Cardiac muscle cell (in vitro differentiated cells and primary cell): ENCODE measurements at places on chromosomes 5 and 9. TPM values are rescaled to one million over a fixed set of nuclear protein-coding genes. Genes with fewer than 3 reads are reported as not detected.

Gene CA9
- 2.4 and 3.1 TPM in 2 replicates for total RNA-seq

DNA sequence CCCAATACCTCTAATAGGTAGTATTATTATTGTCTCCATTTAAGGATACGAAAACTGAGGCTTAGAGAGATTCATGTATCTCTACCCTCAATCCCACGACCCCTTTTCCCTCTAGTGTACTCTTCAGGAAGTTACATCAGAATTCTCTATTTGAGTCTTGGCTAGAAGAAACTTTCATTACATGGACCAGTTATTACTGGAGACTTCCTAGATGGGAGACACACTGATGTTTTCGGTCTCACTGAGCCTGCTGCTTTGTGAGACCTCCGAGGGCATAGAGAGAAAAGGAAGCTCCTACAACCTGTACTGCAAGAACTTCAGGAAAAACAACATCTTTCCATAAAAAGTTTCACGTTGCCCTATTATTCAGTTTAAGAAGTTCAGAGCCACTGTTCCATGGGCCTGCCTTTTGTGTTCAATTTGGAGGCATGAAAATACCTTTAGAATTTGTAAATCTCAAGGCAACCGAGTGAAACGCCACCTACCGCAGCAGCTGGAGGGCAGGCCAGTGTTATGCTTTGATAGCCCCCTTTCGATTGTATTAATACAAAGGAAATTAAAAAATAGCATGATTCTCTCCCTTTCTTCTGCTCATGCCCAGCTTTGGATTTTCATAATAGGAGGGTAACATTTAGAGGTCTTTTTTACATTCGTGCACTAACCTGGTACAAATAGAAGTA lies 223.3 kb downstream of the EBF1 start:
- no peak for DNase-seq
- H3K27me3 ChIP-seq: no peaks in the 10 kb centered on the region
- H3K4me1 ChIP-seq: peaks cover 10% of the 10 kb centered on the region

- no peak overlapping the region for H3K27ac ChIP-seq
- peaks cover 8% of the 10 kb centered on the region for H3K4me1 ChIP-seq
- no peaks in the 10 kb centered on the region for H3K27me3 ChIP-seq
- no peak overlapping the region for H3K4me3 ChIP-seq
These were observed 32.5 kb downstream of the COL27A1 start for GRCh38 chr9:114187827-114188226.

DNA sequence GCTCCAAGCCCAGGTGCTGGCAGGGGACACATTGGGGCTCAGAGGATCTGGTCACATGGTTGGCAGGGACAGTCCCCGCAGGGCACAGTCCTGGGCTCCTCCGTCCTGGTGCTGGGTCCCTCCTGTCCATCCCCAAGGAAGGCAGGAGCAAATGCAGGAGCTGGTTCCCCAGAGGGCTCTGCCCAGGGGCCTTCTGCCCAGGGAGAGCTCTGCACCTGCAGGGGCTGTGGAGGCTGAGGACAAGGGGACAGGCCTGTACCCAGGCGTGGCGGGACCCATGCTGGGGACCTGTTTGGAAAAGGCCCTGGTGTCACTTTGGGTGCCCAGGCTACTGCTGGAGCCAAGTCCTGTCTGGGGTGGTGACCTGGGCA lies 7.2 kb downstream of the SPATA31E1 start:
- H3K4me3 ChIP-seq: no peak overlapping the region
- no peaks in the 10 kb centered on the region for H3K4me1 ChIP-seq
- no peaks in the 10 kb centered on the region for H3K36me3 ChIP-seq
- DNase-seq: no peak
- no peak overlapping the region for H3K27ac ChIP-seq
- no peaks in the 10 kb centered on the region for H3K27me3 ChIP-seq

- H3K27me3 ChIP-seq: no peaks in the 10 kb centered on the region
- no peak overlapping the region for H3K4me3 ChIP-seq
- DNase-seq: no peak
These were observed 13.1 kb downstream of the COL27A1 start for GRCh38 chr9:114168281-114169028.

DNA sequence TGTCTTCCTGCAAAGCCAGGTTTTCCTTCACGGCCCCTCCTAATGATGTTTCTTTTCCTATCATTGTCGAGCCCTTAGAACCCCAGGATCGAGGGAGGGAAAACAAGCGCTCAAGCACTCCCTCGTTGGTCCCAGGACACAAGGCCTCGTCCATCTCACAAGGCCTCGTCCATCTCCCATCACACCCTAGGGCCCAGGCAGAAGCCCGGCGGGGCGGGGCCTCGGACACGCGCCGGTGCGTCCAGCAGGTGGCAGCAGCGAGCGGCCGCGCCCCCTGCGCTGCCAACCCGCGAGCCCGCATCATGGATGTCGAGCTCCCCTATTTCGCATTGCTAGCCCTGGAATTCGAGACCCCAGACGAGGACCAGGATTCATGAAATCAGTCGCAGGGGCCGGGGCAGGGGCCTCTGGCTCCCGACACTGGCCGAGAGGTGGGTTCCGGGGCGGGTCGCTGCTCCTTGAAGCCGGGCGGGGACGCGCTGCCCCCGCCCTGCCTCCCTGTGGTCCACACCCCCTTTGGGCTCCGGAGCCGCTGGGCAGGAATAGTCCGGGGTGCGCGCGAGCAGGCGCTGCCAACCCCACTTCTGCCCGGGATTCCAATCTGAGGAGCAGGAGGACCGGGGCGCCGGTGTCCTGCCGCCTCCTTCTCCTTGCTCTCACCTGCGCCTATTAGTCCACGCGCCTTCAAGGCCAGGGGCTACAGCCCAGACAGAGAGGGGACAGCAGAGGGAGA lies at the start of gene ABLIM3:
Gene ABLIM3 (plus strand): TSS at position 270 of the 733 bp plus-strand sequence. CDS start 603 bp downstream, outside the sequence.
- peaks cover 26% of the 10 kb centered on the region for H3K27me3 ChIP-seq
- H3K27ac ChIP-seq: no peak within 1 kb of the TSS
- peak; percentile 76 for DNase-seq
- no peaks in the 10 kb centered on the region for H3K4me1 ChIP-seq

DNA sequence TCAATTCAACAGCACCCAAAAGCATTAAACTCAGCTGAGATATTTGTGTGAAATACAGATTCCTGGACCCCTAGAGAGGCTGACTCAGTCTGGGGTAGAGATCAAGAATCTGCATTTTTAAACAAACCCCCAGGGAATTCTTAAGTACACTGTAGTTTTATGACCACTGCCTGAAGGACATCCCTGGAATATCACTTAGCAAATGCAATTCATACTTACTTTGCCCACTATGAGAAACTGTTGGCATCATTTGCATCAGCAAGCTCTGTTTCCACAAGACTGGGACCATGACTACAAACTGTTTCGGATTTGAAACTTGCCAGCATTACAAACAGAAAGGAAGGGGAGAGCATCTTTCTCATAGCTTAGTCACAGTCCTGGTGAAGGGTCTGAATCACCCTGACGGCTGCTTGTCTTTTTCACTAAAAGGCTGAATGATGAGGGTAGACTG lies 63.7 kb downstream of the MLLT3 start:
- no peak overlapping the region for H3K4me3 ChIP-seq
- H3K4me1 ChIP-seq: peaks cover 19% of the 10 kb centered on the region
- no peak for DNase-seq
- no peak overlapping the region for H3K27ac ChIP-seq

- no peaks in the 10 kb centered on the region for H3K36me3 ChIP-seq
- no peak overlapping the region for H3K4me3 ChIP-seq
- H3K27me3 ChIP-seq: no peaks in the 10 kb centered on the region
- H3K4me1 ChIP-seq: no peaks in the 10 kb centered on the region
- H3K27ac ChIP-seq: no peak overlapping the region
- DNase-seq: no peak
These were observed 524.1 kb downstream of the TMEM38B start for GRCh38 chr9:106218427-106218826.

- H3K4me1 ChIP-seq: no peaks in the 10 kb centered on the region
- no peak overlapping the region for H3K4me3 ChIP-seq
- no peak overlapping the region for H3K27ac ChIP-seq
- H3K27me3 ChIP-seq: no peaks in the 10 kb centered on the region
- no peak for DNase-seq
These were observed 59.6 kb upstream of the C5orf58 start for GRCh38 chr5:170173227-170173626.

- H3K4me1 ChIP-seq: no peaks in the 10 kb centered on the region
- no peaks in the 10 kb centered on the region for H3K27me3 ChIP-seq
- no peak overlapping the region for H3K4me3 ChIP-seq
- H3K36me3 ChIP-seq: no peaks in the 10 kb centered on the region
- DNase-seq: no peak
These were observed 114.0 kb upstream of the BASP1 start for GRCh38 chr5:17103461-17103860.

- no peak overlapping the region for H3K27ac ChIP-seq
- no peaks in the 10 kb centered on the region for H3K36me3 ChIP-seq
- peak; percentile 70 for DNase-seq
- peaks cover 5% of the 10 kb centered on the region for H3K4me1 ChIP-seq
- H3K27me3 ChIP-seq: no peaks in the 10 kb centered on the region
These were observed 7.5 kb upstream of the ERAP2 start for GRCh38 chr5:96868603-96869371.
